ENCODE measurements at places on chromosomes 6 and 20.

DNA sequence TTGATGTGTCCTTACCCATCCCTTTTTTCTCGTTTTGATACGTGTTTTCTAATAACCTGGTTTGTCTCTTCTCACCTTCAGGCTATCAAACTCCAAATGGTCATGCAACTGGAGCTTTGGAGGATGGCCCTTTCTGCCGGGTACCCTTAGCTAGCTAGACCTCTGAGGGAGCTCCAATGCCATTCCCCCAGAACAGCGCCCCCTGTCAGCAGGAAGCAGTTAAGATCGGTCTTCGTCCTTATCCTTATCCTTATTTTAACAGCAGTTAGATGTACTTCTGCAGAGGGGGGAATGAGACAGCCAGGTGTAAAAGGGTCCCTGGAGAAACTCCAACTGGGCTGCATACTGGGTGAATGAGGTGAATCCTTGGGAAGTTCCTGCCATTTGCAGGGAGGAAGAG is 37.2 kb downstream of the SEL1L2 start:
- DNase-seq = no peak

- DNase-seq = no peak
Measured at GRCh38 chr20:3250091-3250504, 11.1 kb upstream of the SLC4A11 start.

- DNase-seq = no peak
Measured at GRCh38 chr6:137416376-137417109, 77.7 kb downstream of the OLIG3 start.

GRCh38 chr20:33648396-33649004 is 13.6 kb upstream of the C20orf144 start:
- no peak for DNase-seq

DNA sequence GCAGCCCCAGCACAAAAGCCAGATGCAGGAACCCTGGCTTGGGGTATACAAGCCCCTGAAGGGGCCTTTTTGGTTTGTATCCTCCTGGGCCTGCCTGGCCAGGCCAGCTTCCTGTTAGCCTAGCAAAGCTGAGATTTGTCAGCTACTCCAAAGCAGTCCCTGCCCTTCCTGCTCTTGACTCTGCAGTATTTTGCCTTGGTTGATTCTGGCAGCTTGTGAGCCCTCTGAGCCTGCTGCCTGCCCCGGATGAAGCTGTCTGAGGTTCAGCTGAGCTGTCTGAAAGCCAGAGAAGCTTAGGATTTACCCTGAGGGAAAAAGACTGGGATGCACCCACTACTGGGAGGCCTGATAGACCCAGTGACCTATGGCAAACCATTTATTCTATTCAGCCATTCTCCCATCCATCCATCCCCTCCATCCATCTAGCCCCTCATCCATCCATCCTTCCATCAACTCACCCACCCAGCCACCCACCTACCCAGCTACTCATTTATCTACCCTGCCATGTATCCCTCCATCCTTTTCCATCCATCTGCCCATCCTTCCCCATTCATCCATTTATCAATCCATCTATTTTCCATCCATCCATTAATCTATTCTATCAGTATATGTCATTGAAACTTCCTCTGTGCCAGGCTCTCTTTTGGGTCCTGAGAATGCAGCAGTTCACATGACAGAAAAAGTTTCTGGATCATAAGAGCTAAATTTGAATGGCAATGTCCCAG is 307.5 kb downstream of the DHX35 start:
- DNase-seq = no peak

GRCh38 chr6:30743099-30744053 is 889 bp upstream of the FLOT1 start:
- no peak for DNase-seq

- peak; percentile 15 for DNase-seq
Measured at GRCh38 chr20:52959125-52959524, 13.0 kb upstream of the TSHZ2 start.

GRCh38 chr6:108655806-108656651 is 95.3 kb downstream of the FOXO3 start:
- no peak for DNase-seq

DNA sequence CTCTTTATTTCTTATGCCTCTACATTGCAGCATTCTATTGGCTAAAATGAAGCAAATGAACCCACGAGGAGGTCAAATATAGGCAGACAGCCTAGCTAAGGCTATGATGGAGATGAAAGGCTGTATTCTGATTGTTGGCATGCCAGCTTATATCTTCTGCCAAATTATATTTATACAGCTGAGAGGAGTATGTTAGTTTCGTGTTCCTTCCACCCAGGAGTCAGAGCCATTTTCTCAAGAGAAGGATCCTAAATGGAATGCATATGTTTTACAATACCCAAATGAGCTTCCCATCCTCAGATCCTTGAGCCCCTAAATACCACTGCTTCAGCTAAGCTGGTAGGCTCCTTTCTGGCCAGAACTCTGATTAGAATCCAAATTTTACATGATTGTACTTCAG is 178.4 kb upstream of the HDDC2 start:
- DNase-seq = no peak

DNA sequence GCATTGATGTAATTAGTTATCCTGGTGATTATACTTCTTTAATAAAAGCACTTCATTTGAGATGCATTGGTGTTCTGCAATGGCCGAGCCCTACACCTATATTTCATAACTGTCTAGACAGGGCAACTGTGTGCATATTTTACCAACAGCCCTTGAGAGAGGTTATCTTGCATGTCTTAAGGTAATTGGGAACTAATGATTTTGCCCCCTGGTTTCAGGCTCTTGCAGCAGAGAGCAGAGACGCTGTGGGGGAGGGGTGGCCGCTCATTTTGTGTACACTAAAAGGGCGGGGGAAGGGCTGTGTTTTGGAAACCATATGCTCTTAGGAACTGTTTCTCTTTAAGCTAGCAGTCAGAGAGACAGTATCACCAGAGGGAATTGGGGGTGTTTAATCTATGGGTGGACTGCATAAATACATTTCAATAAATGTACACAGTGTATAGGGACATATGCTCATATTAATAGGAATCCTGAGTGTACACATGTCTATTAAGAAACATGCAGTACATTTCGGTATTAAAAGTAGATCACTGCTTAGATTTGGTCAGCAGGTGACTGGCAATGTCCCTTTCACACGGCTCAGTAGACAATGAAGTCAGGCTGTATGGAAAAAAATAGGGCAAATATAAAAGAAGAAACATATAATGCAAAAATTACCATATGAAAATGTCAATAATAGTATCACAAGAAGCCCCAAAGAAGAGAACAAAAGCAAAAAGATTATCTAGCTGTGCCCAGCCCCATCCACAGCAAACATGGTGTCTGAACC is 402.9 kb upstream of the CITED2 start:
- peak; percentile 3 for DNase-seq

DNA sequence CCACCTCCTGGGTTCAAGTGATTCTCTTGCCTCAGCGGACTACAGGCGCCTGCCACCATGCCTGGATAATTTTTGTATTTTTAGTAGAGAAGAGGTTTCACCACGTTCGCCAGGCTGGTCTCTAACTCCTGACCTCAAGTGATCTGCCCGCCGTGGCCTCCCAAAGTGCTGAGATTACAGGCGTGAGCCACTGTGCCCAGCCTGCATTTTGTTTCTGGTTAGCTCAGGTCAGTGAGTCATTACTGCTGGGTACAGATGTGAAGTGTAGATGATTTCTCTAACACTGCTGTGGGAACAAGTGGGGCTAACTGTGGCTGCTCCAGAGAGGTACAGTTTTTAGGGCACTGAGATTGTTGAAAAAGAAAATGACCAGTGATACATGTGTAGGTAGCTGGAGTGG is 188.6 kb downstream of the PRL start:
- DNase-seq = no peak

DNA sequence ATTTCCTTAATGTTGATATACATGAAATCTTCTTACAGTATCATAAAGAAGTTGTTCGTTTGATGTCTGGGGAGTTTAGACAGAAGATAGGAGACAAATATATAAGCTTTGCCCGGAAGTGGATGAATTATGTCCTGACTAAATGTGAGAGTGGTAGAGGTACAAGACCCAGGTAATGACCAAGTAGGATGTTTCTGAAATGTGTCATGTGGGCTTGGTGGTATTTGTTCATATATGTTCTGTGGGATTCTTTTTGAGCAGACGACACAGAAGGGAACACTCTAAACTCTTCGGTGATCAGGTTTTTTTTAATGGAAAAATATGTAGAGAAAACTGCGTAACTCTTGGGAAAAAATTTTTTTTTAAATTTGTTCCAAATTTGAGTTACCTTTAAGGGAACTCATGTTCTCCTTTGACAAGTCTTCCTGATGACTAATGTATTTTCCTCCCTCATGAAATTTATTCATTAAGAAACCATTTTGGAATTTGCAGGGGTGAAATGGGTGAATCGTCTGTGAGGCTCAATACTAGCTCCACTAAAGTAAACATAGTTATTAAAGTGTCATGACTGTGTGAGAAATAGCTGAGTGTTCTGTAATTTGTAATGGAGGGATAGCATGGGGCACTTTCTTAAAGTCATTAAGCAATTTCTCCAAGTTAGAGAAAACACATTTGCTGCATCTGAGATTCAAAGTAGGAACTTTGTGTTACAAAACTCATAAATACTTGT is 100.6 kb downstream of the MAP3K4 start:
- no peak for DNase-seq

DNA sequence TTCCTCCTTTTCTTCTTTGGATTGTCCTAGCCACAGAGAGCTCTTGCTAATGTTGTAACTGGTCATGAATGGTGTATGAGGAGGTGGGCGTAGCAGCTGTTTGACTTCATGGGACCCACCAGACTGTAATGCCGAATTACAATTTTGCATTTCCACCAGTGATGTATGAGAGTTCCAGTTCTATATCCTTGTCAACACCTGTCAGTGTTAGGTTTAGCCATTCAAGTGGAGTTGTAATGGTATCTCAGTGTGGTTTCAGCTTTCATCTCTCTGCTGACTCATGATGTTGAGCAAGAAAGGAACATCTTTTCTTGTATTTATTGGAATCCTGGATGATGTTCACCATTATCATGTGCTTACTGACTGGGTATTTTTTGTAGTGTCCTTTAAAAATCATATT is 5.1 kb downstream of the IGF2R start:
- DNase-seq = no peak

DNA sequence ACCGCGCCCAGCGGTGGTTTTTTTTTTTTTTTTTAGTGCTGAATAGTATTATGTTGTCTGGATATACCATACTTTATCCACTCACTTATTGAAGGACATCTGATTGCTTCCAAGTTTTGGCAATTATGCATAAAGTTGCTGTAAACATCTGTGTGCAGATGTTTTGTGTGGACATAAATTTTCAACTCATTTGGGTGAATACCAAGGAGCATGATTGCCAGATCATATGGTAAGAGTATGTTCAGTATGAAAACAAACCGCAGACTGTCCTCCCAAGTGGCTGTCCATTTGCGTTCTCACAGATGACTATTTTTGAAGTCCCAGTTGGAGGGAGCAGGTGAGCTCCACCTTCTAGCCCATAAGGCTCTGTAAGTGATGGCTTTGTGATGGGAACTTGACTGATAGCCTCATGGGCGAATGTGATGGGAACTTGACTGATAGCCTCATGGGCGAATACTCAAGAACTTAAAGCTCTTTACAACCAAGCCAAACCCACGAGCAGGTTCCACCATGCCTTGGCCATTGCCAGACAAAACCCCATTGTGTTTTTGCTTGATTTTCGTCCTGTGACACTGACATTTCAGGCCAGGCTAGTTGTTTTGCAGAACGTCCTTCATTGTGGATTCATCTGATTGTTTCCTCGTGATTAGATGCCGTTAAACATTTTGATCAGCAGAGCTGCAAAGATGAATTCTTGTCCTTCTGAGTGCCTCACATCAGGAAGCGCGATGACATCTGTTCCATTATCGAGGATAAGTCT is 51.0 kb downstream of the ZBTB2 start:
- no peak for DNase-seq

DNA sequence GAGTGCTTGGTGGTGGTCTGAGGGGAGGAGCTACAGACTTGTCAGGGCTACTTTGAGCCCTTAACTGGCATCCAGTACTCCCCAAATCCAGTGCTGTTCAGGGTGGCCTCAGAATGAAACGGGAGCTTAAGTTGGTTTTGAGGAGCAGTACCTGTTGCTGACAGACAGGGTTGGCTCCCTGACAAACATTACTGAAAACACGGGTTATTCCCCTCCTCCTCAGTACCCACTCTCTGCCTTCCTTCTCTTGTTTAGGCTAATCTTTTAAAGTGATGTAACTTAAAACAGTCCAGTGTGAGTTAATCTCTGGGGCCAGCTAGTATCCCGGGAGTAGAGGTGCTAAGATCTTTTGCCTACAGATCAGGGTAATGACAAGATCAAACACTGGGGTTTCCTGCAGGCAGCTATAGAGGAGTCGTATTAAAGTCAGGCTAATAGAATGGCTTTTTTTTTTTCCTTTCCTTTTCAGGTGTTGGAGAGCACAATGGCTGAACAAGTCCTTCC is 3.7 kb downstream of the TNFAIP3 start:
- no peak for DNase-seq

DNA sequence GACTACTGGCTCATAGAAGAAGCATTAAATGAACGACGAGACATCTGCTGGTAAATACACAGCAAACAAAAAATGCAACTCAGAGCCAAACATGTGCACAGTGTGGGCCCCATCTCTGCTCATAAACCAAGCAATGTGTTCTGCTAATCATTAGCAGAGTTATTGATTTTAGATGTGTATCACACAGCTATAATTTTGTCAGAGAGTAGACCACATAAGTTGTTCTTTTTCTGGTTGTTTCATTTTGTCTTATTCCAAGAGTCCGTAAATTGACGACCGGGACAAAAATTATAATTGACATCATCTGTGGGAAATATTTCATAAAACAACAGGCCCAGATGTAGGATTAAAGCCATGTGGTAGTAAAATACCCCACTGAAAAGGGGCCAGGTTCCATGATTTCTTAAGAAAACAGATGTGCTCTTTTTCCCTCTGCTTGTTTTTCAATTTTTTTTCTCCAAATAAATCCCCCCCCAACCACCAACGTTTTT is 423.6 kb downstream of the HAO1 start:
- no peak for DNase-seq

- DNase-seq = no peak
Measured at GRCh38 chr6:126824226-126824625, 294.2 kb upstream of the RSPO3 start.

- no peak for DNase-seq
Measured at GRCh38 chr6:10610289-10610688, 84.1 kb downstream of the C6orf52 start.
